Right lobe of liver (tissue), 6 donors: ENCODE measurements at places on chromosomes 4 and X.

DNA sequence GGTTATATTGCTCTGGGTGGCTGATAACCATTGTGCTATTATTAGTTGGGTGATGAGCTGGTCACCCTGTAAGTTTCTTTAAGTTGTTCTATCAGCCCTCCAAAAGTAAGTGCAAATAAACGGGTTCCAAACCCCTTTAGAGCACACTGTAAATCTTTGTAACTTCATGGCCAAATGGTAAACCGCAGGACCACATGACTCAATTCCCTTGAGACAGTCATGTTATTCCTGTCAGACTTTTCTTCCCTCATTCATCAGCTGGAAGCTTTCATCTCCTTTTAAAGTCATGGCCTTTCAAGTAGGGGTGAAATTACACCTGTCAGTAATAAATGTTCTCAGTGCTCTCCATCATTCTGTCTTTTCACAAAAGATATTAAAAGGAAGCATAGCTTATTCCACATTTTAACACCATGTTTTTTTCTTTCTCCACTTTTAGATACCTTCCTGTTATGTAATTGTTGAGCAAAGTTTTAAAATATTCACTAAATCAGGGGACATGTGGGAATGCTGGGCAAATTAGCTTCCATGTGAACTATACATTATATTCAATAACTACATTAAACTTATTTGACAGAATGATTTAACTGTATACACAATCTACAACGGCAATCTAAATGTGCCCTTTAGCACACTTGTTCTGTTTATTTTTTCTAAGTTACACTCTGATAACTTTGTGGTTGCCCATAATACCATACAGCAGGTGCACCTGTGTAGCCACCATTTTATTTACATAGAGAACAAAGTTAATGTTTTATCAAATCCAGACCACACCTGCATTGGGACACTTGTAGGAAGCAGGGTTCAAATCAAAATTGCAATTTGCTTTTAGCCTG is 275.5 kb downstream of the CFAP299 start:
- H3K4me1 ChIP-seq, result no peaks in the 10 kb centered on the region
- H3K4me3 ChIP-seq, result no peak overlapping the region
- H3K27ac ChIP-seq, result no peak overlapping the region
- DNase-seq, result no peak
- peaks cover 3% of the 10 kb centered on the region for H3K27me3 ChIP-seq

DNA sequence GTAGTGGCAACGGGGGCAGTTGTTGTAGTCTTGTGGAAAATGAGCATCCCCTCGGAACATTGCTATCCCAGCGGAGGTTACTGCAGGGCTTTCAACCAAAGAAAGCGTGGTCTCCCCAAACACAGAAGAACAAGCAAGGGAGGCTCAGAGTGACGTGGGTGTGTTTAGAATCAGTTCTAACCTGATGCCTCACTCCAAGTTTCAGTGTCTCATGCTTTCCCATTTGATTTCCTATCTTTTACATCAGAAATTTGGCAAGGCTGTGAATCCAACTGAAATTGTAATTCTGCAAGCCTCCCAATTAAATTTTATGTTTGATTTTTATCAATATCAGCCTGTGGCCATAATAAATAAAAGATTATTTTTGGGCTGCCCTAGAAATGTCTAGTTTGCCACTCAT is 156.1 kb upstream of the LNX1 start:
- no peaks in the 10 kb centered on the region for H3K36me3 ChIP-seq
- no peak overlapping the region for H3K4me3 ChIP-seq
- no peak for DNase-seq

DNA sequence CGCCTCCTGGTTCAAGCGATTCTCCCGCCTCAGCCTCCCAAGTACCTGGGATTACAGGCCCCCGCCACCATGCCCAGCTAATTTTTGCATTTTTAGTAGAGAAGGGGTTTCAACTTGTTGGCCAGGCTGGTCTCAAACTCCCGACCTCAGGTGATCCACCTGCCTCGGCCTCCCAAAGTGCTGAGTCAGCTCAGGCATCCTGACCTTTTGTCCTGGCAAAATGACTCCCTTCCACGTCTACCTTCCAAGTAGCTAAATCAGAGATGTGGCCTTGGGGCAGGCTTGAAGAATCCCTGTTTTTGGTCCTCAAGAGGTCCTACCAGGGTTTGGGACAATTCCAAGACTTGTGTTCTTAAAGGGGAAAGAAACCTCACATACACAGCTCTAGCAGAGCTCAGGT is 12.8 kb downstream of the AFAP1 start:
- H3K36me3 ChIP-seq, result no peaks in the 10 kb centered on the region
- H3K27ac ChIP-seq, result no peak overlapping the region
- no peaks in the 10 kb centered on the region for H3K27me3 ChIP-seq
- no peak for DNase-seq
- no peaks in the 10 kb centered on the region for H3K4me1 ChIP-seq

DNA sequence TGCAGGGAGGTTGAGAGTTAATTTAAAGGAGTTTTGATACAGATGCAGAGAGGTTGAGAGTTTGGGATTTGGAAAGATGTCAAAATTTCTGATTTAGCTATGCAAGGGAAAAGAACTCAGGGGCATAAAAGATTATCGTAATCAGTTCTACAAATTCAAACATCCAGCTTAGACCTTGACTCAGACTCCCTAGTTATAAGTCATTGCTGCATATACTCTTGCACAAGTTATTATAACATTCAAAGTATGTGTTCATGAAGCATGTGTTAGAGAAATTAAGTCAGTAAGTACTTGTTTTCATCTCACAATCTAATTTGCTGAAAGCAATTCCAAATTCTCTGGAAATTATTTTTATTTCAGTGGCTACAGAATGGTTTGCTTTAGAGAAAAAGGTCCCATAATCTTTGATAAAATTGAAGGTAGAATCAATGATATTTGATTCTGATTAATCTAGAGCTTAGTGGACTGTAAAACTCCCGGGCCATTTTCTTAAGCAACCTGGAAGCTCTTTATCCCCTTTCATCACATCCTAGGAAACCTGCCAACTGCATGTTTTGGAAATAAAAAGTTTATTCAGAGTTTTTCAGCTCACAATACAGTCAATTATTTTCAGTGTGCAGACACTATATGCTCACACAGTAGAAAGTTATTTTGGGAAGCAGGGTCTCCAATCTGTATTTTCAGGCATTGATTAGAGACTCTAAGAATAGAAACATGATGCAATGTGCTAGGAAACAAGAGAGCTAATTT is 132.9 kb upstream of the SPANXC start:
- no peaks in the 10 kb centered on the region for H3K27me3 ChIP-seq
- H3K4me3 ChIP-seq, result no peak overlapping the region
- H3K27ac ChIP-seq, result no peak overlapping the region
- DNase-seq, result no peak
